ENCODE measurements at places on chromosomes 16 and 17. TPM values are rescaled to one million over a fixed set of nuclear protein-coding genes. Genes with fewer than 3 reads are reported as not detected.

YBX2 gene
- total RNA-seq: 1.4 TPM

SCNN1B gene
- total RNA-seq: 2.2 TPM

GNG13 gene
- total RNA-seq: not detected

KRTAP17-1 gene
- not detected for total RNA-seq

ATAD5 gene
- total RNA-seq: 0.92 TPM

BICDL2 gene
- 86.1 TPM for total RNA-seq

CCL14 gene
- total RNA-seq: 43.3 TPM

PCYT2 gene
- total RNA-seq: 66.0 TPM

STAC2 gene
- total RNA-seq: 1.3 TPM

EIF5A gene
- total RNA-seq: 233 TPM

ADPRM gene
- total RNA-seq: 9.2 TPM

MT1G gene
- total RNA-seq: 55.2 TPM

KLHL10 gene
- 0.29 TPM for total RNA-seq
